ENCODE measurements at places on chromosomes 3 and 15.

DNA sequence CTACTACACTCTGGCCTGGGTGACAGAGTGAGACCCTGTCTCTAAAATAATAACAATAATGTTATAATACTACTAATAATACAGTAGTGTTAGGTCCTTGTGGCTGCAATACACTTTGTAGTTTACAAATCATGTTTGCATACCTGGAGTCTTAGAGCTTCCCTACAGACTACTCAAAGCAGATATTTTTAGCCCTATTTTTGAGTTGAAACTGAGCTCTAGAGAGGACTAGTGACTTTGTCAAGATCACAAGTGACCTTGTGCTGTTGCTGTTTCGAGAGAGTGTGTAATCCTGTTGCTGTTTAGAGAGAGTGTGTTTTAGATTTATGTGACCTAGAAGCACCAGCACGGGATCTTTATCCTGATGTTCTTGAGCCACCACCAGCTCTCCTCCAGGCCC, 105.3 kb upstream of the RNU6-1 start:
- no peak for DNase-seq

DNA sequence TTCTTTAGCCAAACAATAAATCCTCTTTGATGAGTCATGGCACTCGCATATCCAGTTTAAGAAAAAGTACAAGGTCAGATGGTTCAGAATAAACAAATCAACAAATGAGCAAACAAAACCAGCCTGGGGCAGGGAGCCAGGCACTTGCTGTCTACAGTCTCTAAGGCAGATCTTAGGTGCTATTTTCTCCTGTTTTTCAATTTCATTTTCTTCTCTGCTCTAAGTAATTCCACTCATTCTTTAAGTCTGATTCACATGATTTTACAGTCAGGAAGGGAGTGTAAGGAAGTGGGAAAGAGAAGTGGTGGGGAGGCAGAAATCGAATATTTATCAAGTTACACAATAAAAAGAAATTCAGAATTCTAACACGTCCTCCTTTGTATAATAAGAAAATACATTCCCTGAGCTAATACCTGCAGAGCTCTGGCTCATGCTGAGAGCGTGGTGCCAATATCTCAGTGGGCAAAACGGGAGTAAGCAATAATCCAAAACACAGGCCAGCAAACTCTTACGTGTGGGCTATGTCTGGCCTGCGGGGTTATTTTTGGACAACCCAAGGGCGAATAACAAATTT, 298.6 kb downstream of the ADAMTS17 start:
- no peak for DNase-seq

DNA sequence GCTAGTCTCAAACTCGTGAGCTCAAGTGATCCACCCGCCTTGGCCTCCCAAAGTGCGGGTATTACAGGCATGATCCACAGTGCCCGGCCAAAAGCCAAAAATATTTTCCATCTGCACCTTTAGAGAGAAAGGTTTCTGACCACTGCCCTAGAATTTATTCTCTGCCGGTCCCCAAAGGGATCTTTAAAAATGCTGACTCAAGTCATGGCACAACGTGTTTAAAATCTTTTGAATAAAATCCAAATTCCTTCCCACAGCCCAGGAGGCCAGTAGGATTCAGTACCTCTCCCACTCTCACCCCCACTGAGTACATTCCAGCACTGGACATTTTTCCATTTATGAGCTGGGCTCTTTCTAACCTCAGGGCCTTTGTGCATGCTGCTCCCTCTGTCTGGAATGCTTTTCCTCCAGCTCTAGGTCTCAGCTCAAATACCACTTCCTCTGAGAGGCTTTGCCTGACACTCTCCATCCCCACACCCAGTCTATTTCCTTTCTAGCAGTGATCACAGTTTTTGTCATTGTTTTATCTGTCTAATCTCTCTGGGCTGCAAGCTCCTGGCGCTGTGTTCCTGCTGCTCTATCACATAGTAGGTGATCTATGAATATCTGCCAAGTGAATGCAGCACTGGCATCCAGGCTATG, 502.9 kb downstream of the SHQ1 start:
- DNase-seq, result no peak

DNA sequence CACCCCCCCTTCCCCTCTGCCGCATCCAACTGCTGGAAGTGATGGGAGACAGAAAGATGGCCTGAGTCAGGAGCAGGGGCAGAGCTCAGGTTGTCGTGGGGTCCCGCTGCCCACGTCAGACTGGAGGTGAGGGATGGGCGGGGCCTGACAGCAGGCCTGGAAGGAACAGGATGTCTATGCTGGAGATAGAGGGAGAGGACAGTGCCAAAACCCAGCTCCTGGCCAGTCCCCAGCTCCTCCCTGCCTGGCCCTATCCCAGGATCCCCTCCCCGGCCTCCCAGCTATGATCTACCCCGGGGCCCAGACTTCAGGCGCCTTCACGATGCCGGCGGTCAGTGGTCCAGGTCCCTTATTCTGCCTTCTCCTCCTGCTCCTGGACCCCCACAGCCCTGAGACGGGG, at the start of gene LMAN1L:
LMAN1L (plus strand) TSS at position 303 of the 400 bp plus-strand sequence; CDS start at position 323, 20 bp downstream.
- DNase-seq, result no peak

- DNase-seq, result no peak
Measured at GRCh38 chr15:82595766-82596165, 51.4 kb downstream of the CPEB1 start.

- no peak for DNase-seq
Measured at GRCh38 chr3:29758434-29759322, 477.8 kb downstream of the RBMS3 start.

- DNase-seq, result no peak
Measured at GRCh38 chr3:36317915-36318314, 62.4 kb upstream of the STAC start.

- DNase-seq, result no peak
Measured at GRCh38 chr15:58221591-58222241, 83.5 kb downstream of the AQP9 start.

All from activated T-cell treated with anti-CD3 and anti-CD28 coated beads for 48 hours (primary cell).